Activated gamma-delta T cell treated with Interleukin-2 at 50 U/mL for 16 hours (primary cell): ENCODE measurements at places on chromosomes 16 and 17.

GRCh38 chr17:49851387-49852291, 3.8 kb upstream of the TAC4 start:
- DNase-seq = peak; percentile 63

- DNase-seq = no peak
Measured at GRCh38 chr17:16962804-16963203, 9.1 kb downstream of the TNFRSF13B start.

DNA sequence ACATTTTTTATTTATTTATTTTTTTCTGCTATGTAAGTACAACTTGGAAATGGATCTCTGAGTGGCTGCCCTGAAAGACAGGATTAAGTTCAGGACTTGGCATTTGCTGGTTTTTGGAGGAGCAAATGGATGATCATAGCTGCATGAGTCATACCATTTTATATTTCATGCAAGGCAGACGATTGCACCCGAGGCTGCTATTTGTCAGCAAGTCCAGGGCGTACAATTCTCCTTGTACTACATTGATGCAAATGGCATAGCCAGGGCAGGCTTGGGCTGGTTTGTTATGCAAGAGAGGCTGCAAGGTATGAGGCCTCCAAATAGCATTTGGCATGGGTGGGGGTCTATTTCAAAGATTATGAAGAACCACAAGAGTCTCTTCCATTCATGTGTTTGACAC, 81.2 kb upstream of the CACNG3 start:
- DNase-seq = no peak

GRCh38 chr16:4272114-4272956, 488 bp downstream of the TFAP4 start:
- peak; percentile 35 for DNase-seq

- DNase-seq = no peak
Measured at GRCh38 chr16:82111944-82112343, 58.1 kb downstream of the MPHOSPH6 start.

- no peak for DNase-seq
Measured at GRCh38 chr16:11106726-11107125, 149.3 kb downstream of the SOCS1 start.

GRCh38 chr17:79574108-79574507, 36.7 kb downstream of the RBFOX3 start:
- DNase-seq = no peak

DNA sequence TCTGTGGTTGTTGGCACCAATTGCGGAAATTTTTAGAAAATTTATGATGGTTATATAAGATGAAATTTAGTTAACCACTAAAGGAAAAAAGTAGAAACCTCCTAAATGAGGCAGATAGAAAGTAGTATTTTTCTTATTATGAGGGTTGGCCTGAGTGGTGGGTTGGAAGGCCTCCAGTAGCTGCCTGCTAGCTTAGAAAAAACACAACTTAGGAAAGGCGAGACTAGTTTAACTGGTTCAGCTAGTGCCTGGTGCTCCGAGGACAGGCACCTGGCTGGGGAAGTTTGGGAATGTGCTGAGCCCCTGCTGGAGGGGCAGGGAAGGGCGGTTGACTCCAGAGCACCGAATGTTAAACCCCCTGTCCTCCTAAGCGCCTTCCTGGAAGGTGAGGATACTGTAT, 19.9 kb downstream of the LDHD start:
- DNase-seq = no peak

- peak; percentile 64 for DNase-seq
Measured at GRCh38 chr17:83200231-83200699, 120.9 kb downstream of the METRNL start.

DNA sequence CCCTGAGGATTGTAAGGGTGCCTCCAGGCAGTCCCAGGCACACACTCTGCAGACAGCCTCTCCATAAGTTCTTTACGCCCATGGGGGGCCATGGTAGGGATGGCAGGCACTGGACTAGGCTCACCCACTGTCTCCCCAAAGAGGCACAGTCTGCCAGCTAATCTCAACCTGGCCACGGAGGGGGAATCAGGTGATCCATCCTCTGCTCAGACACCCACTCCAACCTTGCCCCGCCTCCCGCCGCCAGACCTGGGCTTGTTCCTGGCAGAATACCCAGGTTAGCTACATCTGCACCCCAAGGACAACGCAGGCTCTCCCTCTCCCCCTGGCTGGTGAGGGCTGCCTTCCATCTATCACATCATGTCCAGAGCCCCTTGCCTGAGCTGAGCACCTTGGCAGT, 1.2 kb downstream of the NLGN2 start:
- DNase-seq = no peak

DNA sequence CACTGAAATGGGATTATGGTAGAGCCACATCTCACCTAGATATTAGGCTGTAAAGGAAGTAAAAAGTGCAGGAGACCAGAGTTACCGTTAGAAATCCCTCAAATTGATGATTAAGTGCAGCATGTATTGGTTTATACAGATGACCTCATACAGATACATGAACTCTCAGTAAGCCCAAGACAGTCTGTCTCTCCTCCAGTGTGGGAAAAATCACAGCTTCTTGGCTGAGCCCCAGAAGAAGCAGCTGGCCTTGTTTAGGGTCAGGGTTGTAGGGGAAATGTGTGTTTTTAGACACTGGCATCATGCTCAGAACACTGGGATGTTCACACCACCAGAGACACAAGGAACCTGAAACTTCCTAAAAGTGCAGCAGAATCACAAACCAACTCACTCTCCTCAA, 135.9 kb downstream of the KATNIP start:
- no peak for DNase-seq

DNA sequence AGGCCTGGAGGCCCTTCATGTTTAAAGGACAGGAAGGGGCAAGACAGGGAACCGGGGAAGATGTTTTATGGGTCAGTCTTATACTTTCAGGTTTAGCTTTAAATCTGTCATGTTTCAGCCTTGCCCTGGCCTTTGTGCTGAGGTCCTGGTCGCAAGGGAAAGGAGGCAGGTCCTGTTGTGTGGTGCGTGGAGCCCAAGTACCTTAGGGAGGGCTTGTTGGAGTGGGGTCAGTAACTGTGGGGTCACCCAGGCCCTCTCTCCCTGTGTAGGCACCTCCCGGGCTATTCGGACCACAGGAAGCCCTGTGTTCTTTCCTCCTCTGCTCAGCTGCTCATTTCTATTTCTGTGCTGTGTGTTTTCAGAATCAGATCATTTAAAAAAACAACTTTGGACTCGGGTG, 42.7 kb downstream of the MPRIP start:
- no peak for DNase-seq
